ENCODE measurements at places on chromosomes 12 and 14.
A peak's percentile ranks its signal among the peaks of the same experiment; 100 is the strongest.

DNA sequence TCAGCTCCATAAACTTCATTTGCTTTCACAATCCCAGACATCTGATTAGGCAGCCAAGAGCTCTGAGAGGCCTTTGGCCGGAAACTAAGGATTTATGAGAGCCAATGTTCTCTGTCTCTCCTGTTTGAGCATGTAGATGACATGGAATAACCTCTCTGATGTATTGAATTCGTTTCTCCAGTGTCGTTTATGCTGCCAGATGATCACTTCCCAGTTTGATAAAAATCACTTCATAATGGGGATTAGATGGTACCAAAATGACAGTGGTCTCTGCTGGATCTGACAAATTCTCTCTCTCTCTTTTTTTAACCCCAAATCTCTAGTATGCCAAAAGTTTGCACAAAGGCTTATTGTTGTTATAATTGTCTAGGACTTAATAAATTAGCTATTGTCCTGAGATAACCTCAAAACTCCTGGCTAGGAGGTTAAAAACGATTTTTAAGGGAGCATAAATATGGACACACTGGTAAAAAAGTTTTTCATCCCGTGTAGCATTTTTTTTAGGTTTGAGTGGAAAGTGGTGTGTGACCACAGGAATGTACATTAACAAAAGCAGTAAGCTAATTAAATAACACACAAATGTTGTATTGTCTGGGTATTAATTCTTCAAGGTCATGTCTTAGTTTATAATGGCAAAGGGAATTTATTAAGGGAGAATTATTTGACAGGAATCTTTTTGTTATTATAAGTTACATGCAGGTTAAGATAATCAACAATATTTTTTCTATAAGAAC lies 82.6 kb upstream of the USP44 start:
- DNase-seq: no peak

DNA sequence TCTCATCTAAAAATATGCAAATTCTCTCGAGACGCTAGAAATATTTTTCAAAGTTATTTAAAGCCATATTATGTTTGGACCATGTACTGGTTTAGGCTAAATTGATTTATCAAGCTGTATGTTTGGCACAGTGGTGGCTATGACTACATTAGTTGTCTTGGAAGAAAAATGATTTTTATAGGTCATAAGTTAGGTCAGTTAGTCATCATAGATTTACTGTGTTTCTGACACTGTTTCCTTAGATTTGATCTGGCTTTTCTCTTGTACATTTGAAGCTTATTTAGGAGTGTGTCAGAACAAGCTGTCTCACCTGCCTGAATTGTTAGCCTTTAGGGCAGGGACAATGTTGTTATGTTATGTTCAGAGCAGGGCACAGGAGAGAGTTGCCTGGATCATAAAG lies 161.1 kb upstream of the FBXO33 start:
- no peak for DNase-seq

DNA sequence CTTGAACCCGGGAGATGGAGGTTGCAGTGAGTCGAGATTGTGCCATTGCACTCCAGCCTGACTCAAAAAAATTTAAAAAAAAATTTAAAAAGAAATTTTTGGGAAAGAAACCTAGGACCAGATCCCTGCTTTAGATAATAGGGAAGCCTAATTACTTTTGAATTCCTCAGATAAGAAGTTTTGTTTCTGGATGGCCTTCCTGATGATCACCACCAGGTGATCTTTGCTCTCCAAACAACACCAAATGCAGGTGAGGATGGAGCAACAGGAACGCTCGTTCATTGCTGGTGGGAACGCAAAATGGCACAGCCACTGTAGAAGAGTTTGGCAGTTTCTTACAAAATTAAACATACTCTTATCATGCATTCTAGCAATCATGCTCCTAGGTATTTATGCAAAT lies 28.5 kb upstream of the KLC1 start:
- DNase-seq: no peak

DNA sequence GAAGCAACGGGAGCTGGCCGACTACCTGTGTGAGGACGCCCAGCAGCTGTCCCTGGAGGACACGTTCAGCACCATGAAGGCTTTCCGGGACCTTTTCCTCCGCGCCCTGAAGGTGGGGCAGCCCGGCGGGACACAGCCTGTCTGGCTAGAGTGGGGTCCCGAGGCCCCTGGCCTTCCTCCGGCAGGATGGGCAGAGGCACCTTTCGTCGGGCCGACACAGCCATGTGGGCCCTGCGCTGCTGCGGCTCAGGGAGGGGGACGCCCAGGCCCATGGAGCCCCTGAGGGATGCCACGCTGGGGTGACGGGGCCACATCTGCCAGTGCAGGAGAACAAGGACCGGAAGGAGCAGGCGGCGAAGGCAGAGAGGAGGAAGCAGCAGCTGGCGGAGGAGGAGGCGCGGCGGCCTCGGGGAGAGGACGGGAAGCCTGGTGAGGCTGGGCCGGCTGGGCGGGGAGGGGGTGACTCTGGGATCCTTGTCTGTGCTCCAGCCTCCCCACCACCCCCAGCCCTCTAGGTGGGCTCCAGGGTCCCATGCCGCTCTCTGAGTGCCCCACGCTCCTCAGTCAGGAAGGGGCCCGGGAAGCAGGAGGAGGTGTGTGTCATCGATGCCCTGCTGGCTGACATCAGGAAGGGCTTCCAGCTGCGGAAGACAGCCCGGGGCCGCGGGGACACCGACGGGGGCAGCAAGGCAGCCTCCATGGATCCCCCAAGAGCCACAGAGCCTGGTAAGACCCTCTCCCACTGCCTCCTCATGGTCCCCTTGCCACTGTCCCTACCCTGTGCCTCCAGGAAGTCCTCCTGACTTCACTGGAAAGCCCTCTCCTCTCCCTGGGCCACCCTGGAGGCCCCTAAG lies 10.9 kb upstream of the ADSS1 start:
- DNase-seq: no peak

DNA sequence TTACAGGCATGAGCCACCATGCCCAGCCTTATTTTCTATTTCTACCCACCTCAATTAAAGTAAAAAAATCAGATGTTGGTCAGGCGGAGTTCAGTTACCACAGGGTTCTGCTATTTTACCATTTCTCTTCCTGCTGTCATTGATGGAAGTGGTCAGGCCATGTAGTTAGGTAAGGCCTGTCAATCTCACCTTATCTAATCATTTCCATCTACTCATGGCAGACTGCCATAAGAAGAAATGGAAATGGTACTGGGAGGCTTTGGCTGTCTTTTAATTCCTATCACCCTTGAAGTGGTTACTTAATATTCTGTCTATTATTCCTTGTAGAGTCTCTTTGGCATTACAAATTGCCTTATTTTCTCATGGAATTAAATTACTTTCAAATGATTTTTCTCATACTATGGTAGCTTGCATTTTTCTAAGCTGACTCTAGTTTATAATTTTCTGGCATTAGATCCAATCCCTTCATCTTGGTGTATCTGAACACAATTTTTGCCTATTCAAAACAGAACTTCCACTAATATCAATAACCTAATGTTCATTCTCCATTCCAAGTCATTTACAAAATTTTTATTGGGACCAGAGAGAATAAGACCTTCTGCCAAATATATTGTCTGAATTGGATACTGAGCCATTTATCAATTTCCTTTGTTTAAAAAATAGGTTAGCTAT lies 198.7 kb downstream of the DACT1 start:
- DNase-seq: no peak

DNA sequence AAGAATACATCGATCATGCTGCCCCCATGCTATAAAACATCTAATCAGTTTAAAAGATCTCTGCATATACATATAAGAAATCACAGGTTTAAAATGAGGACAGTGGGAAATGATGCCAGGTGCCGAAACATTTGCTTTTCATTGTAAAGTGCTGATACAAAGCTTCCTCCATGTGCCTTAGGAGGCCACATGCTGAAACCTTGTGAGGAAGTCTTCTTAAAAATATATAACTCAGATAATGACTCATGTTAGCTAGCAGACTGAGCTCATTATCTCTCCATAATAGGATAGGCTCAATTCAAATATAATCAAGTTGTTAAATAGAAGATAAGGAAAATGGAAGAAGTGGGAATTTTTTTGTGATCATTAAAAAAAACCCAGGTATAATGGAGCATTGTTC lies 65.9 kb downstream of the RFX4 start:
- DNase-seq: no peak

DNA sequence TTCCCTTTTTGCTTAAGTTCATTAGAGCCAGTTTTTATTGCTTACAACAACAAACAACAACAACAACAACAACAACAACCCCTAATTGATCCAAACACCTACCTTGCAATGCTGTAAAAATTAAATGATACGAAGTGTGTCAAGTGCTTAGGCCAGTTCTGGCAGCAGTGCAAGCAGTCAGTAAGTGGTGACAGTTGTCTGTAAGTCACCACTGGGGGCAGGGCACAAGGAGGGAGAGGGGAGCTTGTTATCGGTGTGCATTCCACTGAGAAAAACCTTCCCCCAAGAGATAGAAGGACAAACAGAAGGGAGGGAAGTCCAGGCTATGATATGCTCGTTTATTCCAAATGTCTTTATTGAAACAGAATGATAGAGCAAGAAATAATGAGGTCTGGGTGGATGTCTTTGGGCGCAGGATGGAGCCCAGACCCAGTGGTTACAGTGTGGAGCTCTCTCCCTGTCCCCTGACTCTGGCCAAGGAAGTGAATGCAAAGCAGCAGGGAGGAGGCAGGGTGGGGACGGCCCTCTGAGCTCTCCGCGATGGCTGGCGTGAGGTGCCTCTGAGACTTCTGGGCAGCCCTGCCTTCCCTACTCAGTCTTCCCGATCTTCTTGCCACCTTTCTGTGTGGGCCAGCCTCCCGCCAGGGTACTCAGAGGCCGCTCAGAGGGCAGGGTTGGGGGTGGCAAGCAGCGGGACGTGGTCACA lies 6.5 kb downstream of the SLC22A17 start:
- no peak for DNase-seq

DNA sequence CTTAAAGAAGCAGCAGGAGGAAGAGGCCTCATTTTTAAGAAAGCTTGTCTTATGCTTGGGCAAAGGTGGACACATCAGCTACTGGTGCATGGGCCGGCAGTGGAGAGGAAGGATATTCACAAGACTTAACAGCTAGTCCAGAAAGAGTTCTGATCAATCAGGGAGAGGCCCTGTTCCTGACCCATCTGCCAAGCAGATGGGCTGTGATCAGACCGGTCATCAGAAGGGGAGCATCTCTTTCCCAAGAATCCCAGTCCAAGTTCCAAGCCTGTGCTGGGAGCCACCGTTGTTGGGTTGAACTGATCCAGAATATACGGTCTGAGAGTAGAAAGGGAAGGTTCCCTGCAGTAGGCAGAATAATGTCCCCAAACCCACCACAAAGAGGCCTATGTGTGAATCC lies 32.7 kb upstream of the SOCS2 start:
- no peak for DNase-seq

- DNase-seq: no peak
Observed at GRCh38 chr14:89164168-89165073, 252.6 kb downstream of the FOXN3 start.

DNA sequence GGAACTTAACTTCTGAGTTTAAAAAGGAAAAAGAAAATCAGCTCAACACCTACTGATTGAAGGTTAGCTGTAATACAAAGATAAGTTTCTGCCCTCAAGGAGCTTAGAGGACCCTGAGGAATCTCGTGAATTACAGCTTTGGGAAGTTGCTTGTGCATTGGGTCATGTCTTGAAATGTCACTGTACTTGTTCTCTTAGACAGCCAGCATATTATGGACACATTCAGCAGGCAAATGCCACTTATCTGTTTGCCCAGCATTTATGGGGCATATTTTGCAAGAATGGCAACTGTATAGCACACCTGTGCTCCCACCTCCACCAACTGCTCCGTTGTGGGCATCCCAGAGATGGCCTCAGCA lies 263.6 kb upstream of the CRY1 start:
- DNase-seq: no peak

DNA sequence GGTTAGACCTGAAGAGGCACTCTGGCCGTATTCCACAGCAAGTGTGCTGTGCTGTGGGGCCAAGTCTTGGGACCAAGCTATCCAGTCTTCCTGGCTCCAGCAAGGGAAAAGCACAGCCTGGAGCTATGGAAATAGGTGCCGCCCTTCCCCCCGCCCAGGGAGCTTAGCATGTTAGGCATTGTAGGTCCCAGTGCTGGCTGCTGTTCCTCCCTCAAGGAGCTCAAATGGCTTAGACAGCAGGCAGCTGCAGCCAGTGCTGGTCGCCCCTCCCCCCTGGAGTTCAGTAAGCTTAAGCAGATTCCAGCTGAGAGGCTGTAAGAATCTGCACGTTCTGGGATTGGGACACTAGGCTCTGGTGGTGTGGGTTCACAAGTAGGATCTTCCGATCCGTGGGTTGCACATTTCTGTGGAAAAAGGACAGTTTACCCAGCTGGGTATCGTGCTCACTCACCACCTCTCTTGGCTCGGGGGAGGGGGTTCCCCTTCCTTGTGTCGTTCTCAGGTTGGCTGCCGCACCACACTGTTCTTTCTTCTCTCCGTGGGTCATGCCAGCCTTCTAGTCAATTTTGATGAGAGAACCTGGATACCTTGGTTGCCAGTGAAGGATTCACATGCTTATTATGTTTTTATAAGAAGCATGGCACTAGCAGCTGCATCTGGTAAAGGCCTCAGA lies 127.3 kb downstream of the CNTN1 start:
- peak; percentile 85 for DNase-seq

DNA sequence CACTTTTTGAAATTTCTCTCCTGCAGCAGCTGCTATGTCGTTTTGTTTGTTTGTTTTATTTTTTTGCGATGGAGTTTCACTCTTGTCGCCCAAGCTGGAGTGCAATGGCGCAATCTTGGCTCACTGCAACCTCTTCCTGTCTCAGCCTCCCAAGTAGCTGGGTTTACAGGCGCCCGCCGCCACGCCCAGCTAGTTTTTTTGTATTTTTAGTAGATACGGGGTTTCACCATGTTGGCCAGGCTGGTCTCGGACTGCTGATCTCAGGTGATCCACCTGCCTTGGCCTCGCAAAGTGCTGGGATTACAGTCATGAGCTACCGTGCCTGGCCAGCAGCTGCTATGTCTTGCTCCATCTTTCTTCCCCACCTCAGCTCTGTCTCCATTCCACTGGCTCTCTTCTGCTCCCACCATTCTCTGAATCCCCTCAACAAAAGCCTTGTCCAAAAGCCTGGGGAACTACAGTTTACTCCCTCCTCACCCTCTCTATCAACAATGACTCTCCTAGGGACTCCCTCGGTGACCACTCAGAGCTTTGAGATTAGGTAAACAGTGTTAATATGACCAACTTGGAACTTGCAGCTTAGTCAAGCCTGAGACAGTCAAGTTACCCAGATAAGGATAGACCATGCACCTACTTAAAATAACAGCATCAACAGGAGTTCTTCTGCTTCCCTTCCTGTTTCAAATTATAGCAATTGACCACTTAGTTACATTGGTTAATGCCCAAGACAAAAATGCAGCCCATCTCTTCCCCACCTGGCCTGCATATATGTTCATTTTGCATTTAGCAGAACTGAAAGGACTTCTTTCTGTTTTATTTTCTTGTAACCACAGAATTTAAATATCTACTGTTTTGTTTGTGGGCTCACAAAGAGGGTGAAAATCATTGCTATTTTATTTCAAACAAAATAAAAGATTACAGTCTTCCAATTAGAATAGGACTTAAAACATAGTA lies 189.0 kb upstream of the AMIGO2 start:
- DNase-seq: no peak

GRCh38 chr14:21553266-21553665 lies 26.6 kb downstream of the OR10G3 start:
- no peak for DNase-seq

All from NT2/D1 (cell line).